ENCODE measurements at places on chromosomes 4 and X. TPM values are rescaled to one million over a fixed set of nuclear protein-coding genes. Genes with fewer than 3 reads are reported as not detected.

The SOD3 gene
- polyA plus RNA-seq, result 12.0 TPM

GRCh38 chr4:140675599-140676231 lies 80.5 kb downstream of the TBC1D9 start:
- H3K4me1 ChIP-seq, result peaks cover 14% of the 10 kb centered on the region
- no peak overlapping the region for H3K27ac ChIP-seq
- H3K36me3 ChIP-seq, result peaks cover 38% of the 10 kb centered on the region
- H3K4me3 ChIP-seq, result no peak overlapping the region
- H3K27me3 ChIP-seq, result no peaks in the 10 kb centered on the region

GRCh38 chr4:76545226-76545884 lies 110.3 kb downstream of the SHROOM3 start:
- peak overlapping the region; percentile 91 for H3K27ac ChIP-seq
- no peak for DNase-seq
- no peaks in the 10 kb centered on the region for H3K36me3 ChIP-seq
- peaks cover 29% of the 10 kb centered on the region for H3K4me1 ChIP-seq
- H3K4me3 ChIP-seq, result no peak overlapping the region

The TRIM75 gene
- not detected for polyA plus RNA-seq

GRCh38 chr4:151292038-151292437 lies 15.1 kb downstream of the PRSS48 start:
- no peaks in the 10 kb centered on the region for H3K27me3 ChIP-seq
- no peak overlapping the region for H3K4me3 ChIP-seq
- H3K4me1 ChIP-seq, result no peaks in the 10 kb centered on the region
- H3K36me3 ChIP-seq, result peaks cover 3% of the 10 kb centered on the region
- no peak for DNase-seq

GRCh38 chrX:22699581-22700091 lies 300.1 kb upstream of the DDX53 start:
- H3K27me3 ChIP-seq, result no peaks in the 10 kb centered on the region
- no peaks in the 10 kb centered on the region for H3K36me3 ChIP-seq
- no peak overlapping the region for H3K4me3 ChIP-seq

GRCh38 chrX:46912603-46913491 lies 626 bp downstream of the JADE3 start:
- no peaks in the 10 kb centered on the region for H3K27me3 ChIP-seq
- H3K36me3 ChIP-seq, result no peaks in the 10 kb centered on the region
- DNase-seq, result peak; percentile 86
- peak overlapping the region; percentile 71 for H3K27ac ChIP-seq

The PPP2R2C gene
- 0.08 TPM for polyA plus RNA-seq

DNA sequence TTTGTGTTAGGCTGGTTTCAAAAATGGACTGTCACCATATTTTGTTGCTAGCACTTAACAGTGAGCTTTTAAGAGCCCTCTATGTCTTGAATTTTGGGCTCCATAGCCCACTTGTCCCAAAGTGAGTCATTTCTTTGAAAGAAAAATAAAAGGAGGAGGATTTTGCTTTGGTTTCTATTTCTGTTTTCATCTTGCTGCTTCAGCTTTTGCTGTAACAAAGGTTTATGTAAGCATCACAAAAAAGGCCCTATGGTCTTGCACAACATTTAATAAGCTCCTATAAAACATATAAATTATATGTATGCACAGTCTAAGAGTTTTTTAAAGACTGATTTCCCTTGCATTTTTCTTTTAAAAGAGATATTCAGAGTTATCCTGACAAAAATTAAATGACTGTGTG lies 105.2 kb downstream of the PHOX2B start:
- no peak for DNase-seq
- H3K4me1 ChIP-seq, result no peaks in the 10 kb centered on the region
- H3K36me3 ChIP-seq, result peaks cover 8% of the 10 kb centered on the region
- H3K27me3 ChIP-seq, result no peaks in the 10 kb centered on the region
